ENCODE measurements at places on chromosomes 4 and X. TPM values are rescaled to one million over a fixed set of nuclear protein-coding genes. Genes with fewer than 3 reads are reported as not detected.

MAMLD1 gene
- 1.8 TPM for total RNA-seq

XAGE2 gene
- total RNA-seq, result not detected

GRCh38 chr4:16157609-16158503, 68.4 kb downstream of the TAPT1 start:
- no peak for DNase-seq
- no peaks in the 10 kb centered on the region for H3K27me3 ChIP-seq
- H3K36me3 ChIP-seq, result peaks cover 9% of the 10 kb centered on the region
- H3K4me3 ChIP-seq, result no peak overlapping the region
- peaks cover 3% of the 10 kb centered on the region for H3K4me1 ChIP-seq
- no peak overlapping the region for H3K27ac ChIP-seq

XPNPEP2 gene
- total RNA-seq, result 0.21 TPM

- H3K27me3 ChIP-seq, result peaks cover 47% of the 10 kb centered on the region
- H3K27ac ChIP-seq, result no peak within 1 kb of the TSS
- H3K36me3 ChIP-seq, result no peaks in the 10 kb centered on the region
These were observed at the start of gene AADAT for GRCh38 chr4:170089668-170090351. AADAT (minus strand) TSS chr4:170089956; CDS start chr4:170089690, 266 bp downstream.

Measured in activated naive CD4-positive, alpha-beta T cell treated with anti-CD3 and anti-CD28 coated beads for 36 hours (primary cell).